Activated CD8-positive, alpha-beta memory T cell treated with anti-CD3 and anti-CD28 coated beads for 1 hour (primary cell): ENCODE measurements at places on chromosomes 7 and 10.

- no peak for DNase-seq
These were observed 502.8 kb downstream of the SORCS1 start for GRCh38 chr10:106661767-106662140.

DNA sequence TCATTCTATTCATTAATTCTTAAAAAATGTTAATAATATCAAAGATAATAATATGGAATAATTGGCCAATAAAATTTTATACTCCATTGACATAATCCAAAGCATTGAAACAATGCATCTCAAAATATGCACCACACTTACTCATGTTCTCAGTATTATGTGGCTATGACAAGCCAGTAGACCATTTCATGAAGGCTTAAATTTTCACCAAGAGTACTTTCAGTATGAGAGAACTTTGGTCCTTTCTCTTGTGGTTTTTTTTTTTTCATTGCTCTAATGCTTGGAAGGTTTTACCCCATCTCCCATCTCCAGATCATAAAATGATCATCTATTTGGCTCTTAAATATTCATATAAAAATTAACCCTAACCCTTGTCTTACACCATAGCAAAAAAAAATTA, 45.5 kb upstream of the TMEM140 start:
- no peak for DNase-seq

- no peak for DNase-seq
These were observed 119.7 kb upstream of the YAE1 start for GRCh38 chr7:39446546-39446945.

DNA sequence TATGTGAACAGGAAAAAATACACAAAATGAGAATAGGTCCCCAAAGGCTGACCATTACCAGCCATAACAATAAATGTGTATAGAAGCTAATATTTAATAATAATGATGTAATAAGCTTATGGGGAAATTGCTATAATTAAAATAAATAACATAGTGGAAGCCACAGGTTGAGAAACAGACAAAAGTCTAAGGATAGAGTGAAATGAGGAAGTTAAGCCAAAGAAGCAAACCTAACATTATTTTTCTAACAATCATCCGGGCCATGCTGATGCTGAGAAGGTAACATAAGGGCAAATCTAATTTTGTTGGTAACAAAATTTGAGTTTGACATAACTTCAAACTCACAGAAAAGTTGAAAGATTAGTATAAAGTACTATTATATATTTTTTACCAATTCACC, 115.9 kb downstream of the MICU1 start:
- no peak for DNase-seq

- DNase-seq = no peak
These were observed 182.6 kb downstream of the REEP3 start for GRCh38 chr10:63703740-63704345.

DNA sequence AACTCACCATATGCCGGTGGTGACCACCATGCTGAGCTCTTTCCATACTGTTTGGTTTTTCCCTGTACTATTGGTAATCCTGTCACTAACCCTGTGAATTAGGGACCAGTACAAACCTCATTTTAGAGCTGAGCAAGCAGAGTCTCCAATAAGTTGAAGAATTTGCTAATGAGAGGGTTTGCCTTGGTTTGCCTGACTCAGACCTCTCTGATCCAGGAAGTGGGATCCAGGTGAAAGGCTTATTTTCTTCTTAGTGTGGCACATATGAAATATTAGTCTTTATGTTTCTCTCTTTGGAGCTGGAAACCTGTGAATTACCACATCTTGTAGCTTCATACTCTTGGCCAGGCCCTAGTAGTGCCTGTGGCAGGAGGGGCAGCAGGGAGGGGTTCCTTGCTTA, 114.1 kb upstream of the IGFBP3 start:
- DNase-seq = no peak

GRCh38 chr7:47514818-47515217, 67.1 kb downstream of the TNS3 start:
- DNase-seq = no peak

DNA sequence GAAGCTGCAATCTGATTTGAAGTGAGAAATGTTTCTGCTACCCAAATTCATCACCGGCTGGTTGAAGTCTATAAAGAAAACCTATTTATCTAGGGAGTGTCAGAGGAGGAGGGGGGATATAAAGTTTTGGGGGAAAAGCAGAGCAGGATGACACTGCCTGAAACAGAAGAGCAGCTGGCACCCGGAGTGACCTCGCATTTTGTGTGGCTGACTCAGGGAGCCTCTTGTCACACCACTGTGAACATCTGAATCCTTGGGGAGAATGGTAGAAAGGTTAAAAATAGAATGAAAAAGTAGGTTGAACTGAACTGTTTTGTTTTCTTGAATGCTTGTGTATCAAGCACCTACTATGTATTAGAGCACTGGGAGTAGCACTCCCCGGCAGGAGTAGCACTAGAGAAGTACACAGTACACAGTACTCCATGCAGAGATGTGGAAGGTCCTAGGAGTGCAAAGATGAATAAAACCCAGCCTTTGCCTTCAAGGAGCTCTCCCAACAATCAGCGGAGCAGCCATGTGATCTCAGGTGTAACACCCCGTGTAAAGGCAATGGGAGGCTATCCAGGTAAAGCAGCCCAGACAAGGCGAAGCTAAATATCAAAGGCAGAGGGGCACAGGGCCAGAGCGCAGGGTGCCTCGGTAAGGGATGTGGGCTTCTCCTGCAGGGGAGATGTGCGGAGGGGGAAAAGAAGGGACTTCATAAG, 13.5 kb downstream of the CRTAC1 start:
- DNase-seq = no peak

GRCh38 chr7:46449743-46450142, 528.7 kb upstream of the IGFBP3 start:
- no peak for DNase-seq

DNA sequence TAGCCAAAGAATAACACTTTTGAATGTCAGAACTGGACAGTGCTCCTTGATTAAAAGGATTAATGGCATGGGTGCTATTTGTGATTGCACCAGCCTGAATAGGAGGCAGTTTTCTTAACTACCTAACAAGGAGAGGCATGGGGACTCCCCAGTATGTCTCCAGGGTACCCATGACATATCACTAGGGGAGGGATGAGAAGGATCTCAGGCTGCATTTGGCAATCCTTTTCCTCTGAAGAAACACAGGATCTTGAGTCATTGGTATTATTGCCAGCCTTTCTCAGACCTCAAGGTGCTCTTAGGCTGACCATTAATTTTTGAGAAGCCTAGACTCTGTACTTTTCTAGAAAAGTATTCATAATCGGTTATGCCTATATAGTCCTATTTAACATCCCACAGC, 77.5 kb upstream of the NPVF start:
- DNase-seq = no peak

- DNase-seq = no peak
These were observed 819.1 kb downstream of the GRID1 start for GRCh38 chr10:85547460-85548023.

GRCh38 chr10:90577569-90577968, 280.3 kb downstream of the HTR7 start:
- no peak for DNase-seq

DNA sequence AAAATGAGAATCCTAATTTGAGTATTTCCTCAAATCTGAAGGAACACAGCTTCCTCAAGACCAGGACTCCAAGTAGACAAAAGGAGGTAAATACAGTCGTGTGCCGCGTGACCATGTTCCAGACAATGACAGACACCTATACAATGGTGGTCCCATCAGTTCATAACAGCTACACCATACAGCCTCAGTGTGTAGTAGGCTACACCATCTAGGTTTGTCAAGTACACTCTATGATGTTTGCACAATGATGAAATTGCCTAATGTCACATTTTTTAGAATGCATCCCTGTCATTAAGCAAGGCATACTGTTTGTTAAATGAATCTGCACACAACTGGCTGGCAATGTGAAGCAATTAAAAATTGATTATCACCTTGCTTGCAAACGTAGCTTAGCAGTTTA, 107.9 kb downstream of the PROSER2 start:
- no peak for DNase-seq

DNA sequence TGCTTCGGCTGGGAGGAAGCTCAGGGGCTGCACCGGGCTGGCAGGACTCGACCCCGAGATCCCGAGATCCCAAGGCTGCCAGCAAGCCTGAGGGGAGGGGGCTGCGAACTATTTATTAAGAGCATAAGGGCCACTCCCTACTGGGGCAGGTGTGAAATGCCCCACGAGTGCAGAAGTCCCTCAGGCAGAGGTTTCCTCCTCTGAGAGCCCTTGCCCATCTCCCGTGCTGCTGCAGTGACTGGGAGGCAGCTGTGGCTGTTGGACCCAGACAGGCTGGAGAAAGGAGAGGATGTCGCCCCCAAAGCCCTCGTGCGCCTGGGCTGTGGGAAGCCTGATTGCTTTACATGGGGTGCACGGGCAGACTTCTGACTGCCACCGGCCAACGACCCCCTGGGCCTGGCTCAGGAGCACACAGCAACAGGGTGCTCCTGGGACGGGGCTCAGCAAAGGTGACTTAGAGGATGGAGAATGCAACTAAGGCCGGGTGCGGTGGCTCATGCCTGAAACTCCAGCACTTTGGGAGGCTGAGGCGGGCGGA, 39.8 kb downstream of the RGS10 start:
- no peak for DNase-seq

- no peak for DNase-seq
These were observed 14.7 kb downstream of the ESYT2 start for GRCh38 chr7:158814637-158815036.

GRCh38 chr7:70599446-70600190, 532.3 kb upstream of the GALNT17 start:
- no peak for DNase-seq
